Dermis lymphatic vessel endothelial cell (primary cell): ENCODE measurements at places on chromosomes 2 and 18. TPM values are rescaled to one million over a fixed set of nuclear protein-coding genes. Genes with fewer than 3 reads are reported as not detected.

CHRNG gene
- total RNA-seq = not detected in 2 replicates

CTLA4 gene
- 3.7 and 6.2 TPM in 2 replicates for total RNA-seq

WNT6 gene
- total RNA-seq = not detected in 2 replicates

C2orf66 gene
- 0.09 TPM in 1 of 2 replicates, not detected in the other for total RNA-seq

PJVK gene
- 0.69 and 0.76 TPM in 2 replicates for total RNA-seq

POU3F3 gene
- total RNA-seq = not detected in 2 replicates

ABCG5 gene
- not detected in 2 replicates for total RNA-seq

PSMA8 gene
- total RNA-seq = not detected in 2 replicates

NEU4 gene
- under 0.01 TPM in 1 of 2 replicates, not detected in the other for total RNA-seq

IL1RN gene
- not detected in 2 replicates for total RNA-seq

TDRD15 gene
- total RNA-seq = not detected in 2 replicates

IL1RL2 gene
- 0.09 and 0.22 TPM in 2 replicates for total RNA-seq

ALK gene
- not detected in 2 replicates for total RNA-seq

PROKR1 gene
- not detected in 2 replicates for total RNA-seq

PCARE gene
- not detected in 2 replicates for total RNA-seq

KCNE4 gene
- total RNA-seq = under 0.01 and 1.1 TPM in 2 replicates

IL36A gene
- total RNA-seq = not detected in 2 replicates

UGT1A10 gene
- not detected in 2 replicates for total RNA-seq

CD207 gene
- 0.09 and 0.11 TPM in 2 replicates for total RNA-seq

PLA2R1 gene
- 22.3 and 30.3 TPM in 2 replicates for total RNA-seq

GALNT14 gene
- 0.11 TPM in 1 of 2 replicates, not detected in the other for total RNA-seq

MEP1B gene
- 0.09 TPM in 1 of 2 replicates, not detected in the other for total RNA-seq

FECH gene
- total RNA-seq = 44.3 and 70.6 TPM in 2 replicates
